ENCODE measurements at places on chromosomes 2 and 18.

GRCh38 chr2:42459296-42459695, 34.5 kb downstream of the KCNG3 start:
- no peak for DNase-seq

- no peak for DNase-seq
Observed at GRCh38 chr2:101883860-101884259, 107.9 kb upstream of the IL1R2 start.

DNA sequence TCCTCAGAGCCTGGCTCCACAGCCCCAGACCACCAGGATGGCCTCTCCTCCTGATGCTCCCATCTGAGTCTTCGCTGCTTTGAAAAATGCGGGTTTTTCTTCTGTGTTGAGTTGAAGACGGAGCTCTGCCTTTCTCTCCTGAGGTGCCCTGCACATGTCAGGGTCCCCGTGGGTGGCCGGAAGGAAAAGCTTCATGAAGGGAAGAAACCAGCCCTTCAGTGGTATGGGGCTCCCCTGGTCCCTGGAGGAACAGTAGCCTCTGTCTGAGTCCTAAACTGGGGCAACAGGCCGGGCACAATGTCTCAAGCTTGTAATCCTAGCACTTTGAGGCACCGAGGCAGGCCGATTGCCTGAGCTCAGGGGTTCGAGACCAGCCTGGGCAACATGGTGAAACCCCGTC, 54.7 kb upstream of the CAB39 start:
- no peak for DNase-seq

DNA sequence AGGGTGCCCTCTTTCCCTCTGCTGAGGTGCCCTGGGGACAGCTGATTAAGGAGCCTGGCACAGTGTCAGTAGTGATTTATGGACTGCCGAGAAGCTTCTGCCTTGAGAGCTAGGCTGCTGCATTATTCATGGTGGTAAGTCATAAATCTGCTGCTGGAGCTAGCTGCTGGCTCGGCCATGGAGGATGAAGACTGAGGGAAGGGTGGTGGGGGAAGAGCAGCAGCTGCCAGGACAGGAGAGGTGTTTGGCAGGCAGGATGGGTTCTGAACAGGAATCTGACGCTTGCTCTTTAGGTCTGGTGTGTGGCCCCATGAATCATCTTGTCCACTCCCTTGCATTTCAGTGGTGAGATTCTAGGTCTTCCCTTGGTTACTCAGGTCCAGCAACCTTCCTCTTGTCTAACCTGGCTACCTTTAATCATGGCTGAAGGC, 296.3 kb downstream of the DYSF start:
- no peak for DNase-seq

DNA sequence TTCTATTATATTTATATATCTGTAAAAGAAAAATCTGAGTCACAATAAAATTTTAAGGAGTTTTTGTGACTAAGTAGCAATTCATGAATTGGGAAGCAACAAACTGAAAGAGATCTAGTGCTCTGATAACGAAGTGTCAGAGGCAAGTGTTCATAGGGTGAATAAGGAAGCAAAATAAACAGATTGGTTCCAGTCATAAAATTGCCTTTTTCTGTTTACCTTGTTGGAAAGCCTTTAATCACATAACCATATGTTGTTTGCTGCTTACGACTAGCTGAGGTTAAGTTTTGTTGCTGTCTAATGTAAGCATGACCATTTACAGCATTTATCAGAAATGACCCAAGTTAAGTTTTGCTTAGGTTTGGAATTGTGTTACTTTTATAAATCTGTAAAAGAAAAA, 358.9 kb downstream of the ARL6IP6 start:
- DNase-seq = no peak

- DNase-seq = no peak
Observed at GRCh38 chr18:48171490-48172188, 237.5 kb downstream of the ZBTB7C start.

DNA sequence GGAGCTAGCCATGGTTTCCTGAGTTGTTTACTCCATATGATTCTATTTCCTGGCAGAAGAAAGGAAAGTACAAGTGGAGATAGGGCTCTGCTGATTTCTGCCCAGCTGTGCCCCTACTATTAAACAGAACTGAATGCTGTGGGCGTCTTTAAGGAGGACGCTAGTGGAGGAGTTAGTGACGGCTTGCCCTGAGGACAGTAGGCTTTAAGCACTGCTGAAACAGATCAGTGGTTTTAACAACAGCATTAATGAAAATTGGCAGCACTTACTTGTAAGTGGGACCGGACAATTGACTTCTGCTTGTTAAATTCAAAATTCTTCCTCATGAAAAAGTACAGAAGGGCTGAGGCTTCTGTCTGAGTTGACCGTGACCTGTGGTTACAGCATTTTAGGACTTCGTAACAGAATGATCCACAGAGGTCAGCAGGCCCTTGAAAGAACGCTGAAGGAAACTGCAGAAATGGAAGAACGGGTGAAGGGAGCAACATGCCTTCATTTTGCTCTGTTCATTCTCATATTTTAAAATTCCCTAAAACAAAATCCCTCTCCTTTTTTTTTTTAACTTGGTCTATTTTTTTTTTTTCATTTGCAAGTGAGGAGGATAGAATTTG, 80.6 kb upstream of the CCDC195 start:
- no peak for DNase-seq

DNA sequence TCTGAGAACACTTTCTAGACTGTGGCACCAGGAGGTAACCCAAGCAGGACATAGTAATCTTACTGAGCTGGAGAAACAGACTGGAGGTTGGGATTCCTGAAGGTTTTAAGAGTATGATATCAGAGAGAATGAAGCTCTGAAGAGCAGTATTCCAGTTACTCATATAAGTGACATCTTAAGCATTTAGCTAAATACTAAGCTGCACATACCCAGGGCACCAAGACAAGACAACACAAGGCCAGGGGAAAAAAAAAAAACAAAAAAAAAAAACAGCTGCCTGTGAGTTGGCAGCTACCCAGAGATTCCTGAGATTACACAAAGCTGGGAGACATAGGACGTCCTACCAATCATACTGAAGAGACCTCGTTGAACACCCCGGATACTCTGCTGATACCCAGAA, 175.8 kb downstream of the SRBD1 start:
- DNase-seq = no peak

DNA sequence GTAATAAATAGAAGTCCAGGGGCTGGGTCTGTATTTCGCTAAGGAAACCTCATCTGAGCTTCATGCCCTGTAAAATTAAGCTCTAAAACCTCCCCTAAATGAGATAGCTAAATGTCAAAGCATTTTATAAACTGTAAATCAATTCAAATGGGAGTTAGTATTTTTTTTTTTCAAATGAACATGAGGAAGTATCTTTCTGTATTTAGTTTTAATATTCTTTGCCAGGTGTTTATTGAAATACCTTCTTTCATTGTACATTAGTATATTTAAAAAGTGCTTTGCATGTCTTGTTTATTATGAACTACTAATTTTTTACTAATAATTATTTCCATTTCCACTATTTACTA, 47.7 kb downstream of the ATIC start:
- DNase-seq = no peak

DNA sequence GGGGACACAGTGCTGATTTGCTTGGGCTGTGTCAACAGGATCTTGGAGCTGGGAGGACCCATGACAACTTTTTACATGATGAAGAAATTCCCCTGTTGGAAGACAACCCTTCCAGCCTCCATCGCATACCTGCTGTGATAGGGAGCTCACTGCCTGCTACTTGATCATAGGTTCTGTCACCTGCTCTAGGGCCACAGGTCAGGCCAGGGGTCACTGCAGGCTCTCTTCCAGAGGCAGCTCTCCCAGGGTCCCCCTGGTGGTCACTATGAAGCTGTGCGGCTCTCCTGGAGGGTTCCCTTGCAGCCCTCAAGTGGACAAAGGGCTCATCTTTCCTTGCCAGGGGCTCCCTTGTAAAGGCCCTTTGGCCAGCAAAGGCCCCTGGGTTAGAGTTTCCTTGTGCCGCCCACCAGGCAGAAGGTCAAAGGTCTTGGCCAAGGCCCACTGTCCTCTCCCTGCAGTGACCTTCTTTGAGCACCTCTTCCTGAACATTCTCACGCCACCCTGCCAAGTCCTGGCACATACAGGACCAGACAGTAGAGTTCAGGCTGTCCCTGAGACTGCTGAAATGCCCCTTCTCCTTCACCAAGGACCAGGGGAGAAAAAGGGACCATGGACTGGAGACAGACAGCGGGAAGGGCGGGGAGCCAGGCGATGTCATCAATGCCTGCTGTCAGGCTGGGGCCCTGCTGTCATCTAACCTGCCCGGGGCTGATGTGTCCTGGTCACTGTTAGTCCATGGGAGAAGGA, 345.1 kb downstream of the DYSF start:
- DNase-seq = no peak
